Skeletal muscle cell (primary cell): ENCODE measurements at places on chromosomes 2 and 18.
A peak's percentile ranks its signal among the peaks of the same experiment; 100 is the strongest.

- DNase-seq, result no peak
Measured at GRCh38 chr2:26095758-26096157, 61.9 kb downstream of the RAB10 start.

- no peak for DNase-seq
Measured at GRCh38 chr18:79396431-79397246, 909 bp downstream of the NFATC1 start.

GRCh38 chr2:65661980-65662653, 229.7 kb upstream of the SPRED2 start:
- DNase-seq, result no peak

- no peak for DNase-seq
Measured at GRCh38 chr2:161166538-161167409, 6.5 kb downstream of the TANK start.

DNA sequence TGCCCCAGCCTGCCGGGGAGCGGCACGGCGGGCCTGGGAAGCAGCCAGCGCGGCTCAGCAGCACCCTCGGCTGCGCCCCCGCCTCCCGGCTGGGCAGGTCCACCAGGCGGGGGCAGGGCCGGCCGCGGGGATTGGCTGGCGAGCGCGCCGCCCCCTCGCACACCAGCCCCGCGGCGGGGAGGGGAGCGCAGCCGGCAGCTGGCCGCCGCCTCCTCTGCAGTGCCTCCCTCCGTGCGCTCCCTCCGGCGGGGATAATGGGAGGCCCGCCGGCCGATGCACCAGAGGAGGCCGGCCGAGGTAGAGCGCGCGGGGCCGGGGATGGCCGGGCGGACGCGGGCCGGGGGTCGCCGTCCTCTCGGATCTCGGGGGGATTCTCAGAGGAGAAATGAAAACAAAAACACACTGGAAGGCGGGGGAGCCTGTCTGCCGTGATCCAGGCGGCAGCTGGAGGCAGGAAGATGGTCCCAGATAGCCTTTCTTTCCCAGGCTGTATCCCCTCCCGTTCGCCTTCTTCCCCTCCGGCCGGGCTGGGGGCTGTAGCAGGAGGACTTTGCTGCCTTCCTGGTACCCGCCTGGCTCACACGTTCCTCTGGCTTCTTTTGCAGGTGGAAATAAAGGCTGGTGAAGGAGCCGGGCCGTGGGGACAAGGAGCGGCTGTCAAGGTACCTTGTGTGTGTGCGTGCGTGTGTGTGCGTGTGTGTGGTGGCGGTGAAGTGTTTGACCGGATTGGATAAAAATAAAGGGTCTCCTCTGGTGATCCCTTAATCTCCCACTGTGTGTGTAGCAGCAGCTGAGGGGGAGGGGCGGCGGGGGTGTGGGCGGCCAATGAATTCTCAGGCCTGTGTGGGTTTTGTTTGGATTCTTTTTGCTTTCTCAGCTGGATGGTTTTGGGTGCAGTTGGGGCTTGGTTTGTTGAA, 18.1 kb downstream of the TET3 start:
- peak; percentile 65 for DNase-seq

DNA sequence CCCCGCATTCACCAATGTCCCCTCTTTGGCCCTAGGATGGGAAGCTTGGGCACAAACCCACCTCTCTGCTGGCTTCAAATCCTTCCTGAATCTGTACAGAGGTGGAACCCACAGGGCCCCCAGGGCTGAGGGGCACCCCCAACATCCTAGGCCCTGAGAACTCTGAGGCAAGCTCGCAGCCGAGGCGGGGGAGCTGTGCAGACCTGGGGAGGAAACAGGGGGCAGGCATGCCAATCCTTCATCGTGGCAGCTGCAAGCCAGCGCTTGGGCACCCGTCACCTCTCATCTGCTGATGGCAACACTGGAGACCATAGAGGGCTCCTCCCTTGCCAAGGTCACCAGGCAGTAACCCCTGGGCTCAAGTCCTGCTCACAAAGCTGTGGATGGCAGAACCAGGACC, 10.8 kb downstream of the ECEL1 start:
- no peak for DNase-seq
